Muscle of back (tissue), 13 donors: ENCODE measurements at places on chromosomes 2 and 18.

DNA sequence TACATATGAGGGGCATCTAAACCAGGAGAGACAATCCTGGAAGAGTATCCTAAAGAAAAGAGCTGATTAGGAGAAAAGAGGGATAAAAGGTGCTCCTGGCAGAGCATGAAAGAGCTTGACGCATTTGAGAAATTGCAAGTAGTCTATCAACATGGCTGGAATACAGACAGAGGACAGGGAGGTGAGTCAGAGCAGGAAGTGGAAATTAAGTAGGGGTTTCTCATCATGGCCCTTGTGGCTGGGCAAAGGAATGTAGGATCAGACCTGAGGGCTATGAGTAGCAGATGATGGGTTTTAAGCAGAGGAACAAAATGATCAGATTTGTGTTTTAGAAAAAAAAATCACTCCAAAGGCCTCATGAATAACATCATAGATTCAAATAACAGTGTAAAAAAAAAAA lies 49.2 kb upstream of the UGP2 start:
- DNase-seq = no peak

- no peak for DNase-seq
Measured at GRCh38 chr2:118530976-118531375, 316.5 kb downstream of the EN1 start.

DNA sequence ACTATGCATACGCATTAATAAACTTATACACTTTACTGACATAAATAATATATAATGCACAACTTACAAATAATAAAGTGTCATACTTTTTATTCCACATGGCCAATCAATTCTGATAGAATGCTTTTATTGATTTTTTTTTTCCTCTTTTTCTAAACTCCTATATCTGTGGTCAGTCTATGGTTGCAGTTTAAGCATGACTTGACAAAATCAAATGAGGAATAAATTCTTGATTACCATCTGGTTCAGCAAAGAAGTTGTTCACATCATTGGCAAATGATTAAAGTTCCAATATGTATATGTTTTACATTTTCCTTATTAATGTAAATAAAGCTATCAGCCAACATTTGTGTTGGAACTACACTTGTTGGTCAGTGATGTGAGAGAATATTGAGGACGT lies 83.5 kb downstream of the EML6 start:
- no peak for DNase-seq

- no peak for DNase-seq
Measured at GRCh38 chr2:17757321-17757720, 3.4 kb downstream of the GEN1 start.

- peak; percentile 22 for DNase-seq
Measured at GRCh38 chr2:187549193-187549592, 5.0 kb downstream of the TFPI start.

GRCh38 chr2:30208453-30208852 lies 22.9 kb upstream of the LBH start:
- peak; percentile 69 for DNase-seq

- DNase-seq = no peak
Measured at GRCh38 chr18:79866889-79867574, 69.3 kb downstream of the KCNG2 start.

GRCh38 chr2:240725671-240726070 lies 34.0 kb downstream of the AQP12A start:
- DNase-seq = no peak

DNA sequence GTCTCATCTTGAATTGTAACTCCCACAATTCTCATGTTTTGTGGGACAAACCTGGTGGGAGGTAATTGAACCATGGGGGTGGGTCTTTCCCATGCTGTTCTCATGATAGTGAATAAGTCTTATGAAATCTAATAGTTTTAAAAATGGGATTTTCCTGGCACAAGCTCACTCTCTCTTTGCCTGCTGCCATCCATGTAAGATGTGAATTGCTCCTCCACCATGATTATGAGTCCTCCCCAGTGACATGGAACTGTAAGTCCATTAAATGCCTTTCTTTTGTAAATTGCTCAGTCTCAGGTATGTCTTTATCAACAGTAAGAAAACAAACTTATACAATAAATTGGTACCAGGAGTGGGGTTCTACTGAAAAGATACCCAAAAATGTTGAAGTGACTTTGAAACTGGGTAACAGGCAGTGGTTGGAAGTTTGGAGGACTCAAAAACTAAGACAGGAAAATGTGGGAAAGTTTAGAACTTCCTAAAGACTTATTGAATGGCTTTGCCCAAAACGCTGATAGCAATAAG lies 601.4 kb downstream of the ZEB2 start:
- DNase-seq = no peak

GRCh38 chr18:23824240-23824639 lies 135.0 kb downstream of the LAMA3 start:
- DNase-seq = no peak

- DNase-seq = no peak
Measured at GRCh38 chr2:231360401-231360800, 35.1 kb upstream of the B3GNT7 start.

DNA sequence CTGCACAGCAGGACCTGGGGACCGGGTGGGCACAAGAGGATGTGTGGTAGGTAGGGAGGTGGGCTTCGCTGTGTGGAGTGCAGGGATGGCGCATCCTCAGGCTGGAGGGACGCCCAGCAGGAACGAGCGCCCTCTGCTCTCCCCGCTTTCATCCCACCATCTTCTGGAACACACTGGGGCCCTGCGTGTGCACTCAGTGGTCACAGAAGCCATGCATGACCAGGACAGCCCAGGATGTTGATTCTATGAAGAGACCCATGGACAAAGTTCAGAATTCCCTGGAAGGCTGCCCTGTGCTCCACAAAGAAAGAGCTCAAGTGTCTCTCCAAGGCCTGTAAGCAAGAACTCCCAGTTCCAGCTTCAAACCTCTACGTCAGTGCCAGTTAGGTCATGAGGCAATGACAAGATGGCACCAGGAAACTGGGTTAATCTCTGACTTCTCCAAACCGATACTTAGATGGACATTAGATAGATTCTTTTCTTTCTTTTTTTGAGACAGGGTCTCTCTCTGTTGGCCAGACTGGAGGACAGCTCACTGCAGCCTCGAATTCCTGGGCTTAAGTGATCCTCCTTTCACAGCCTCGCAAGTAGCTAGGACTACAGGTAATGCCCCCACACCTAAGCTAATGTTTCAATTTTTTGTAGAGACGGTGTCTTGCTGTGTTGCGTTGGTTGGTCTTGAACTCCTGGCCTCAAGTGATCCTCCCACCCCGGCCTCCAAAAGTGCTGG lies 3.4 kb downstream of the SLC66A2 start:
- no peak for DNase-seq

DNA sequence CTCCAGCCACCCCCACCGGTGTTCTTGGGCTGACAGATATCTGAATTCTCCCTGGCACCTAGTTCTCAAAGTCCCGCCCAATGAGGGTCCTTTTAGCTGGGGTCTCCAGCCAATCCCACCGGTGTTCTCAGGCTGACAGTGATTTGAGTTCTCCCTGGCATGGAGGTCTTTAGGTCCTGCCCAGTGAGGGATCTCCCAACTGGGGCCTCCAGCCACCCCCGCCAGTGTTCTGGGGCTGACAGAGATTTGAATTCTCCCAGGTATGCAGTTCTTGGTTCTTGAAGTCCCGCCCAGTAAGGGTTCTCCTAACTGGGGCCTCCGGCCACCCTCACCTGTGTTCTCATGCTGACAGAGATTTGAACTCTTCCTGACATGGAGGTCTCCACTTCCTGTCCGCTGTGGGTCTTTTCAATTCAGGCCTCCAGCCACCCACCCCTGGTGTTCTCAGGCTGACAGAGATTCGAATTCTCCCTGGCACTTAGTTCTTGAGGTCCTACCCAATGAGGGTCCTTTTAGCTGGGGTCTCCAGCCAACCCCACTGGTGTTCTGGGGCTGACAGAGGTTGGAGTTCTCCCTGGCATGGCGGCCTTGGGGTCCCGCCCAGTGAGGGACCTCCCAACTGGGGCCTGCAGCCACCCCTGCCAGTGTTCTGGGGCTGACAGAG lies 154.6 kb downstream of the ANKRD36 start:
- DNase-seq = no peak

- DNase-seq = no peak
Measured at GRCh38 chr18:48490641-48491293, 48.1 kb upstream of the CTIF start.

DNA sequence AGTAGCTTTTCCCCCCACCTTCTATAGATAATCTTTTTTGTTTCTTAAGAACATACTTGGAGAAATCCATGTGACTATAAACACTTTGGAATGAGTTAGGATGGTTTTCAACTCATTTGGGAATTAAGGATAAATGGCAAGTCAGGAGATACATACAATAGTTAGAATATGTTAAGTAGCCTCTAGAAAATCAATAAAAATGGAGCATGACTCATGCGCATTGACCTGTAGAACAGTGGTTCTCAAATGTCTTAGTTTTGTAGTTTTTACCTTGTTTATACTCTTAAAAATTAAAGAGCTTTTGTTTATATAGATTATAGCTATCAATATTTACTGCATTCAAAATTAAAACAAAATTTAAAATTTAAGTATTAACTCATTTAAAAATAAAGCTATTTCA lies 24.7 kb downstream of the NUP35 start:
- DNase-seq = no peak

DNA sequence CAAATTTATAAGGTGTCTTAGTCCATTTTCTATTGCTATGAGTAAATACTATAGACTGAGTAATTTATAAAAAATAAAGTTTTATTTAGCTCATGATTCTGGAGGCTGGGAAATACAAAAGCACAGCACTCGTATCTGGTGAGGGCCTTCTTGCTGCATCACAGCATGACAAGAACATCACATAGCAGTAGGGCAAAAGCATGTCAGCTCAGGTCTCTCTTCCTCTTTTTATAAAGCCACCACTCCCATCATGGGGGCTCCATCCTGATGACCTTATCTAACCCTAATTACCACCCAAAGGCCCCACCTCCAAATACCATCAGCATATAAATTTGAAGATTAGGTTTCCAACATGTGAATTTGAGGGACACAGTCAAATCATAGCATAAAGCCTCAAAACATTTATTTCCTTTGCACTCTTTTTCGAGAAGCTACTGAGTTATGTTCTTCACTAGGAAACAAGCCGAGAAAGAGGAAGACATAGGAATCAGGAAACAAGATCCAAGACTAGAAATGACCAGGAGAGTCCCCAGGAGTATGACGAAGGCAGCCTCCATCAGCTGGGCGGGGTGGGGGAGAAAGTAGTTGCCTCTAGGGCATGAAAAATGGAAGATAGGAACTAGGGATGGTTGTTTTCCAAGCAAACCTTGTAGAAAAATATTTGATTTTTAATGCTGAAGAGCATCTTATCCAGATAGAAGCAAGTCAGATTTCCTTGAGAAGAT lies 24.1 kb upstream of the NABP1 start:
- no peak for DNase-seq

DNA sequence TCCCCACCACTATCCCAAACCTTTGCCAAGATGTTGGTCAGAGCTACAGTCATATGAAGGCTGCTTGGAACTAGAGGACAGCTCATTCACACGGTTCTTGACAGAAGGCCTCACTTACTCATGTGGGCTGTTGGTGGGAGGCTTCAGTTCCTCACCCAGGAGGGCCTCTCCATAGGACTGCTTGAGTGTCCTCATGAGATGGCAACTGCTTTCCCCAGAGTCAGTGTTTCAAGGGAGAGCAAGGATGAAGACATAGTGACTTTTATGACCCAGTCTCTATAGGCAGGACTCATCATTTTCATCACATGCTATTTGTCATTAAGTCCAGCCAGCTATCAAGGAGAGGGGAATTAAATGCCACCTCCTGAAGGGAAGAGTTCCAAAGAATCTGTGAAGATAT lies 33.4 kb upstream of the OLA1 start:
- DNase-seq = no peak

DNA sequence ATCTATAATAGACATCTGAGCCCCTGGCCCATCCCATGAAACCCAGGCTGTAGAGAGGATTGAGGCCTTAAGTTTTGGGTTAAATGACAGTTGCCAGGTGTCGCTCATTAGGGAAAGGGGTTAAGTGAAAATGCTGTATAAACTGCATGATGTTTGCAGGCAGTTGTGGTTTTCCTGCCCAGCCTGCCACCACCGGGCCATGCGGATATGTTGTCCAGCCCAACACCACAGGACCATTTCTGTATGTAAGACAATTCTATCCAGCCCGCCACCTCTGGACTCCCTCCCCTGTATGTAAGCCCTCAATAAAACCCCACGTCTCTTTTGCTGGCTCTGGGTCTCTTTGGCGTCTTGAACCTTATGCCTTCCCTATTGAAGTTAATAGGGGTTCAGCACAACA lies 110.7 kb downstream of the XRCC5 start:
- DNase-seq = no peak

GRCh38 chr2:21277068-21278056 lies 153.6 kb downstream of the TDRD15 start:
- DNase-seq = no peak

- DNase-seq = no peak
Measured at GRCh38 chr18:5052491-5052890, 144.6 kb downstream of the AKAIN1 start.

- DNase-seq = no peak
Measured at GRCh38 chr18:13577781-13578180, 148.6 kb downstream of the FAM210A start.

DNA sequence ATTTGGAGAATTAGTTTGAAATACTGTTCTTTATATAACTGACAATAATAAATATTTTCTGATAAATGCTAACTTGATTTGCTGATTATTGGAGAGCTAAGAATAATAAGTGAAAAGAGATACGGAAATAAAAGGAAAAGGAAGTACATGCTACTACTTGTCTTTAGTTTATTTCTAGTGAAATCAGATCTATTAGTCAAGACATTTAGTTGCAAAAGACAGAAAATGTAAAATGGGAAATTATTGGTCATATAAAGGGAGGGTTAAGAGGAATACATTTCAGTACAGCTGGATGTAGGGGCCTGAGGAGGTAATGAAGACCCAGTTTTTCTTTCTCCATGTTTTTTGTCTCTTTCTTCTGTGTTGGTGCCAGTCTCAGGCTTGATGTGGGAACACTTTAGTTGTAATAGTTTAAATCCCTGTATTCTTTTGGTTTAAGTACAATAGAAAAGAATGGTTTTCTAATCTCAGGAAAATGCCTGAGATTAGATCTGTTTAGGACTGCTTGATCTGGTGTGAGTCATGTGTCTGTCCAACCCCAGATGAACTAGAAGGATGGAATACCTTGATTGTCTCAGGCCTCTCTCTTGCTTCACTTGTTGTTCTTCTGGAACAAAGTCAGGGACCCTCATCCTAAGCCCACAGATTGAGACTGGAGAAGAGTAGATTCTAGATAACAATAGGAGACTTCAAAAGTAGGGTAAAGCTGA lies 58.0 kb downstream of the PLCL1 start:
- DNase-seq = no peak

GRCh38 chr18:29512203-29512602 lies 1335.3 kb upstream of the CDH2 start:
- no peak for DNase-seq

GRCh38 chr2:227606476-227606875 lies 7.8 kb downstream of the SCYGR2 start:
- DNase-seq = no peak

DNA sequence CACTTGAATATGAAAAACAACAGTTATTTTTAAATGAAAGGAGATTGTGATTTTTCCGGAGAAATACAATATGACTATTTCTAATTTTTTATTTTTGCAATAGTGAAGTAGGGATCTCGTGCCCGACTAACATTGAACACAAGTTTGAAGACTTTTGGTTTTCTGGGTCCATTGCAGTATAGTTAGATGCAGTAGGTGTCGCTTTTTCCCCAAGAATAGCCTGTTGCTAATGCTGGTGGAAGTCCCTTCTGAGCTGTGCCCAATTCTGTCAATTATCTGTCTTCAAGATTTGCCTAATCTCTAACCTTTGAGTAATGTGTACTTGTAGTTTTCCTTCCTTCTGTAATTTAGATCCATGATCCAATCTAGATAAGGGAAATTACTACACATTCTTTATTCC lies 36.5 kb downstream of the SEMA4F start:
- peak; percentile 63 for DNase-seq
